ENCODE measurements at places on chromosomes 1 and 21. TPM values are rescaled to one million over a fixed set of nuclear protein-coding genes. Genes with fewer than 3 reads are reported as not detected.

Gene OR2L3
- not detected for polyA plus RNA-seq

- no peak for DNase-seq
These were observed 1.5 kb downstream of the SELENOF start for GRCh38 chr1:86912281-86912900.

GRCh38 chr1:93672069-93672468 lies 9.6 kb downstream of the BCAR3 start:
- peak; percentile 58 for DNase-seq

DNA sequence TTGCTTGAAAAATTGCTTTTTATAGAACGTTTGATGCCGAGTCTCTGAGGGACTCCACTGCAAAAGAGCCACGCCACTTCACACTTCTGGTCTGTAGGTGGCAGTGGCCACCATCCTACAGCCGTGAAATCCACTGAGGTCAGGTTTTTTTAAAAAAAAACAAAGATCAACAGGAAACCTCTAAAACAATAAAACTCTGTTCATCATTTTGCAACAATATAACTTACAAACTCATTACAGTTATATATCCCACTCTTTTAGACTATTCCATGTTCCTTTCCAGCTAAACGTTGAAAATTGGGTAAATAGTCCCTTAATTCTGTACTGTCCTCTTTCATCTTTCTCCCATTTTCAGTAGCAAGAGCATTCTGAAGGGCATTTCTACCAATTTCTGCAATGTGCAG lies 64.6 kb upstream of the FMN2 start:
- DNase-seq, result no peak

Data from psoas muscle (tissue), 8 donors.